ENCODE measurements at places on chromosomes 3 and 15.

GRCh38 chr3:148381051-148381450, 316.7 kb upstream of the AGTR1 start:
- DNase-seq: no peak

DNA sequence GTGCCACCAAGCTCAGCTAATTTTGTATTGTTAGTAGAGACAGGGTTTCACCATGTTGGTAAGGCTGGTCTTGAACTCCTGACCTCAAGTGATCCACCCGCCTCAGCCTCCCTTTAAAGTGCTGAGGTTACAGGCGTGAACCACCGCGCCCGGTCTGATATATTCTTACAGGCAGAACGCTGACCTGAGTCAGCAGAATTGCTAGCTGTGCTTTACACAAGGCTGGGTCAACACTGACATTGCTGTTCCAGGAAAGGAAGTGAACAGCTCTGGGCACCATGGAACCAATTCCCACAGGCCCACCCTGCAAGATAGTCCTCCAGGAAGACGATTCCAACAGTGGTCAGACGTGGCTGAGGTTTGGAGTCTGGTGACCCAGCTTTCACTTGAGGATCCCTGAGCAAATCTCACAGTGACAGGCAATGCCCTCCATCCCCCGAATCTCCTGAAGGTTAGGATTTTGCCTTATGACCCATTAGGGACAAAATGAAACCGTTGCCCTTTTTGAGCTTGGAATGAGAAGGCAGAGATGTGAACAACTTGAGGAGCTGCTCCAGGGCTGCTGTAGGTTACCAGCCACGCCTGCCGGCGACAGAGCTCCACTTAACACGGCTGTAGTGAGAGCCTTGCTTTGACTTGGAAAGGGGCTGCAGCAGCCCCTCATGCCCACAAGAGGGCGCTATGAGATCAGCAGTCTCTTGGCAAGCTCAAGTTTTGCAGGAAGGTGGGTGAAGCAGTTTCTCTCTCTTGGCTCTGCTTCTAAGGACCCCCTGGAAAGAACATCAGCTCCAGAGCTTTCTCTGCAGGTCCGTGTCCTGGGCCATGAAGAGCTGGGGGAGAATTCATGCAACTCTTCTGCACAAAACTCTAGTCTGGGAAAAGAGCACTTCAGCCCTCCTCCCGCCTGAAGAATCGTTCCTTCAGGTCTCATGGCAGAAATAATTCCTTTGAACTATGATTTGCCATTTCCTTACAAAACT, 74.1 kb downstream of the SENP2 start:
- peak; percentile 74 for DNase-seq

DNA sequence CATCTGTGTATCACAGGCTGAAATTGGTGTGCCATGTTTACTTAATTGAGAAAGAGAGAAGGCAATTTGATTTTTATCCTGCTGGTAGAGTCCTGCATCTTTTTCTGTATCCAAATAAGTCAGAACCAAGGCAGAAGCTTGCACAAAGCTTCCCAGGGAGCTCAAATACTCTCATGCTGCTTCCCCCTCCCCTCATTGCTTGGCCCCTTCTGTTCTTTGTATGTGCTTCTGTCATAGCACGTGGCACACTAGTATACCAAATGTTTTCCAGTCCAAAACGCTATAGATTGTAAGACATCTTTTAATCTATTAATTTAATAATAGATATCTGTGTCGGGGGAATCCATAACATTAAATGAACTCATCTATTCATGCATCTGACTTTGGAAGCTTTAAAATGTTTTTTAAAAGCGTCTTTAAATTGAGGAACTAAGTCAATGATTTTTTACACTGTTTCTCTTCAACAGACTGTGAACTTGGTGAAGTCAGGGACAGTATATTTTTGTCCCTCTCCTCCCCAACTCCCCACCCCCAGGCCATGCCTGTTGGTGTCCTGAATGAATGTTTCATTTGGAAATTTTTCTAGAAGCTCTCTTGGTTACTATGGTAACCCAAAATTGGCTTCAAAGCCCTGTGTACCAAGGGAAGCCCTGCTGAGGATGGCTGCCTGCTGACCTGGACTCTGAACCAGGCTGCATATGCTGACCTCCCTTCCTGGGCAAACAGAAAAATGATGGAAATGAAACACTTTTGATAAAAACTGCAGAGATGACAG, 26.2 kb upstream of the SLC35G2 start:
- no peak for DNase-seq

DNA sequence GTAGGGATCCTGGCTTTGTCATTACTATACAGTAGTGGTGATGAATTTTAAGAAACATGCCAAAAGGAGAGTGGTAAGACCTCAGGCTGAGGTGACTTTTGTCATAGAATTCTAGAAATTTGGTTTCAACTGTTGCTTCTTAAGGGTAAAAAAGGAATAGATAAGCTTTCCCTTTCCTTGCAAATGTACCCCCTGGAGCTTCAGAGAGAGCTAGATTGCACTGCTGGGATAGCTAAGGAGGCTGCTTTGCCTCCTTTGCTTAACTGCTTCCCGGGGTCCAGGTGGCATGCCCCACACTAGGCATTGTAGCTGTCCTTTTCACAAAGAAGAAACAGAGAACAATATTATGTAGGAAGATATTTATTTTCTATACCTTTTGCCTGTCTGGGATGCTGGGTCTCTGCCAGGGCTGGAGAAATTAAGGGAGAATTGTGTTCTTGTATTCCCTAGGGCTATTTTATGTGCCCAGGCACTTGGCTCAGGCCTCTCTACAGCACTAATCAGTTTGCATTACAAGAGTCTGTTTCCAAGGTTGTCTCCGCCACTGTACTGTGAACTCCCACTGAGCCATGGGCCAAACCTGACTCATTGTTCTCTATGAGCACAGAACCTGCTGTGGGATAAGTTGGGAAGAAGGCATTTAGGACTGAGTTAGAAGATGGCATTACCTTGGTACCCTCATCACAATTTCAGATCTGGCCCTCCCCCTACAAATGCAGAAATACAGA, 460.0 kb downstream of the PDCD6IP start:
- no peak for DNase-seq

- no peak for DNase-seq
These were observed 67.9 kb downstream of the APBA2 start for GRCh38 chr15:28953573-28954195.

GRCh38 chr15:68510558-68510957, 68.2 kb upstream of the CORO2B start:
- no peak for DNase-seq

GRCh38 chr15:29126821-29127461, 142.7 kb downstream of the NSMCE3 start:
- DNase-seq: no peak

DNA sequence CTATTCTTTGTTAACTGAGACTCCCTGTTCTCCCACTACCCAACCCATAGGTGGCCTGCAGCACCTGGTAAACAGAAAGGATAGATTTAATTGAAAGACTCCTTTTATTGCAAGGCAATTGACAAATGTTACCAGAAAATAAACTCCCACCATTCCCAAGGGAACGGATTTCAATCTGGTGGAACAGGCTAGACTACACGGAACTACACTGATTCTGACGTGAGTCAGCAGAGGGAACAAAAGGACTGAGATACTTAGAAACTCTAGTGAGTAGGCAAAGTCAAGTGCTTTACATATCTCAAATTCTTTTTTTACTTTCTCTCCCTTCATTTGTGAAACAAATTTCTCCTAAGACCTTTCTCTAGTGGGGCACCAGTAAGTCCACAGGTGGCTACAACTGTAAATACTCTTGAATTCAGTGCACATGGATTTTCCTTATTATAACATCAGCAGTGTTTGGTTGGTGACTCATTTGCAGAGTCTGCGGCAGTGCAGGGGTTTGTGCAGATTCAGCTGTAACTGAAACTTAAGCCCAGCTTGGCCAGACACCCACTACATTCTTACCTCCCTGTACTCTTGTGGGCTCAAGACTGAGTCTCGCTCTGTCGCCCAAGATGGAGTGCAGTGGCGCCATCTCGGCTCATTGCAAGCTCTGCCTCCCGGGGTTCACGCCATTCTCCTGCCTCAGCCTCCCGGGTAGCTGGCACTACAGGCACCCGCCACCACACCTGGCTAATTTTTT, 34.3 kb upstream of the PLSCR2 start:
- DNase-seq: peak; percentile 8

DNA sequence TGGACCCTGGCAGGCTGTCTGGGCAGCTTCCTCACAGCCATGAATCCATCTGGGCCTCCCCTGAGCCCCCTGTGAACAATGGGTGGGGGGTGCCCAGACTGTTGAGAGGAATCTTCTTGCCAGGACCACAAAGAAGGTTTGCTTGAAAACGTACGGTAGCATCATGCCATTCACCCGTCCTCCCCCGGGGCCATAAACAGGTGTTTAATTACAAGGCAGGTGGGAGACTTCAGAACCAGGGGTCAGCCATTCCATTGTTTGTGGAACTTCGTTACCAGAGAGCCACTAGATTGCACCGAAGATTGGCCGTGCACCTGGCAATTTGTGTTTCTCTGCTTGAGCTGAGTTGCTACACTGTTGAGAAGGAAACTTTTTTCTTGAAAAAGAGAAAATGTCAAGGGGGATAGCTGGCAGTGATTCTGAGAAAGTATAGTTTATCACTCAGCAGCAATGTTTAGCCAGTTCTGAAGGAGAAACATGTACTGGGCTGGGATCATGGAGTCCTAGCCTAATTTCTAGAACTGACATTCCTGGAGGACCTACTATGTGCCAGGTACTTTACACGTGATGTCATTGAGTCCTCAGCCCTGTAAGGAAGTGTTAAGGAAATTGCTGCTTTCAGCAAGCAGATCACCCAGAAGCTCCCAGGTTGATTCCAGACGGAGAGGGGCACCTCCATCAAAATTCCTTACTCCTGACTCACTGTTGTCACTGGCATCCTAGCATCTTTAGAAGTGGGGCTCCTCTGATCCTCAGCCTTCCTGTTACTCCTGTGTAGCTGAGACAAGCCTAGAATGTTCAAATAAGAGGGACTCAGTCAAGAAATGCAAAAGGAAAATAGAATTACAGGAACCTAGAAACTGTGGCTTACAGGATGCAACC, 103.8 kb upstream of the UBE2E1 start:
- no peak for DNase-seq

GRCh38 chr3:48952510-48953118, 34.0 kb downstream of the ARIH2 start:
- peak; percentile 52 for DNase-seq

DNA sequence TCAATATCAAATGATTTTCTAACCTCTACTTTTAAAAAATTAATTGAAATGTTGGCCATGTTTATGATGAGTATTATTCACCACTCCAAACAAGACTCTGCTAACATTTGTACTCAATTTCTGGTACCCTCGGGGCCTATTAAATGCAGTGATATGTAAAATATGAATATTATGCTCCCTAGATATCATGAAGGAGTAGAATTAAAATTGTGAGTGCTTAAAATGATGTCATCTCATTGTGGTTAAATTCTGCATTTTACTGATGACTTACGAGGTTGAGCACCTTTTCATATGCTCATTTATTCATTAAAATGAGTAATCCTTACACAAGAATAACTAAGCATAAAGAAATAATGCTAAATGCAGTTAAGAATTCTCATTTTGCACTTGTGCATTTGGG, 159.9 kb downstream of the OCA2 start:
- DNase-seq: no peak

GRCh38 chr3:15726043-15726442, 71.7 kb downstream of the ANKRD28 start:
- DNase-seq: no peak

DNA sequence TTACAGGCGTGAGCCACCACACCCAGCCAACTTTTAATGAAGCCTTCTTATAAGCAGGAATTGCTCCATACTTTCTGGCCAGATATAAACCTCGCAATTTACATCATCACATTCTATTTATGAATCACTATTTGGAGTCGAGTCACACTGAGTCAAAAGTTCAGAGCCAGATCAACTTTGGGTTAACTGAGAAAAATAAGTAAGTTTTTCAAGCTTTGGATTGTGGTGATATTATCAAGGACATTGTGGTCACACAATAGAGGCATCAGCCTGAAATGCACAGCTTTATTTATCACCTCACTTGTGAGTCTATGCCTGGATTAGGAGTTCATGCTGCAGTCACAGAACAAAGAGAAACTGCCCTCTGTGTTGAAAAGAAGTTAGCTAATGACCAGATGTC, 1163.5 kb downstream of the ROBO1 start:
- DNase-seq: no peak

GRCh38 chr15:74383695-74384565, 16.5 kb upstream of the CYP11A1 start:
- peak; percentile 89 for DNase-seq

GRCh38 chr15:47614360-47615011, 102.8 kb upstream of the SEMA6D start:
- DNase-seq: no peak

- DNase-seq: no peak
These were observed 19.4 kb downstream of the TPM1 start for GRCh38 chr15:63061975-63062374.

- no peak for DNase-seq
These were observed 436.3 kb downstream of the WDR72 start for GRCh38 chr15:53323191-53323590.

GRCh38 chr3:13087320-13087990, 14.2 kb upstream of the IQSEC1 start:
- no peak for DNase-seq

- DNase-seq: peak; percentile 5
These were observed 130.6 kb upstream of the MEF2A start for GRCh38 chr15:99435113-99435695.

- no peak for DNase-seq
These were observed 37.2 kb downstream of the BHLHE40 start for GRCh38 chr3:5016211-5017161.

- DNase-seq: no peak
These were observed 14.3 kb upstream of the HPS3 start for GRCh38 chr3:149115114-149115513.

DNA sequence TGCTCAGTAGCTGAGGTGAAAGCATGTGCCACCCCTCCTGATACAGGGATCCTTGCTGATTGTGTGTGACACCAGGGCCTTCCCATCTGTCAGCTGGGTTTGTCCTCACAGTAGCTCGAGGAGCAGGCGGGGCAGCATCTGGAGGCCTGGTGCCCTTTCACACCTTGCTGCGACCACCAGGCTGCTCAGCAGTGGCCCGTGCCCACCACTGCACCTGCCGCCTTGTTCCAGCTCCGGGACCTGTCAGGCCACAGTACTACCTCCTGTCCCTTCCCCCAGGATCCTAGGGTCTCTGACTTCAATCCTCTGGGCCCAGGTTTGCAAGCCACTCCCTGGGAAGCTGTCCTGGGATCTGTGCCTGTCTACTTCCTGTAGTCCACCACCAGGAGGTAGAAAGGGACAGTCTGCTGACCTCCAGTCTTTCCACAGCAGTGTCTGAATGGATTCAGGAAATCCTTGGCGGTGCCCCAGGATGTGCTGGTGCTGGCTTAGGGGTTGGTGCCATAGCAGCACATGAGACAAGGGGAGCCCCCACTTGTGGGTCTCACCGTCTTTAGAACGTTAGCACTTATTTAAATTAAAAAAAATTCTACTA, 27.5 kb downstream of the APBA2 start:
- peak; percentile 1 for DNase-seq

GRCh38 chr3:130256821-130257340, 88.6 kb upstream of the COL6A5 start:
- no peak for DNase-seq

DNA sequence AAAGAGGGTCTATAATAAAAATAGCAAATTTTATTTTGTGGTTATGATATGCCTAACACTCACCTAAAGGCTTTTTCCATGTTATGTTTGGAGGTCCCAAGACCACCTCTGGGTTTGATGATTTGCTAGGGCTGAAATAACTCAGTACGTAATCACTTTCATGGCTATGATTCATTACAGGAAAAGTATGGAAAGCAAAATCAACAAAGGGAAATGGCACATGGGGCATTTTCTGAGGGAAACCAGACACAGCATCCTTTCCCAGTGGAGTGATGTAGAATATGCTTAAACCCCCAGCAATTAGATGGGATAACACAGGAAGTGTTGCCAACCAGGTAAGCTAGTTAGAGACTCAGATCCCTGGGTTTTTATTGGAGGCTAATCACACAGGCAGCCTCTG, 701.6 kb upstream of the CBLB start:
- no peak for DNase-seq

Measured in stimulated activated naive CD8-positive, alpha-beta T cell treated with anti-CD3 and anti-CD28 coated beads, Interleukin-15, Interleukin-2, amounts not matched to agents 100 U/mL and 50 U/mL, for 24 hours (primary cell).